CD4-positive, alpha-beta T cell treated with Interleukin-12 subunit alpha and Interleukin-12 subunit beta, for 1 hour (primary cell): ENCODE measurements at places on chromosomes 6 and 20.

- DNase-seq = no peak
Observed at GRCh38 chr6:151081656-151082055, 158.1 kb upstream of the AKAP12 start.

DNA sequence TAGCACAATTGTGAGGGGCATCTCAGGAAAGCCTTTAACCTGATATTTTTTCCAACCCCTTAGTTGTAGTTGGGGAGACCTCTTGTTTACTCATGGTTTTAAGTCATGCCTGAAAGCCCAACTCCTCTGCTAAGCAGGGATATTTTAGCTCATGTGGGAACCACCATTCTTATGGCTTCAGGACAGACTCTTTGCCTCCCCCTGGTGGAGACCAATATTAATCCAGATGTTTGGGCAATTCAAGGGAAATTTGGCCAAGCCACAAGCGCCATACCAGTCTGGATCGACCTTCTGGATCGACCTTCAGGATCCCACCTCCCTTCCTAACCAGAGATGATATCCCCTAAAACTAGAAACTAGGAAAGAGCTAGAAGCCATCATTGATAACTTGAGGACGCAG is 211.2 kb downstream of the C6orf118 start:
- no peak for DNase-seq

- DNase-seq = no peak
Observed at GRCh38 chr20:4717816-4718570, 3.7 kb upstream of the PRND start.

- DNase-seq = no peak
Observed at GRCh38 chr6:119395192-119395591, 45.6 kb upstream of the MAN1A1 start.

DNA sequence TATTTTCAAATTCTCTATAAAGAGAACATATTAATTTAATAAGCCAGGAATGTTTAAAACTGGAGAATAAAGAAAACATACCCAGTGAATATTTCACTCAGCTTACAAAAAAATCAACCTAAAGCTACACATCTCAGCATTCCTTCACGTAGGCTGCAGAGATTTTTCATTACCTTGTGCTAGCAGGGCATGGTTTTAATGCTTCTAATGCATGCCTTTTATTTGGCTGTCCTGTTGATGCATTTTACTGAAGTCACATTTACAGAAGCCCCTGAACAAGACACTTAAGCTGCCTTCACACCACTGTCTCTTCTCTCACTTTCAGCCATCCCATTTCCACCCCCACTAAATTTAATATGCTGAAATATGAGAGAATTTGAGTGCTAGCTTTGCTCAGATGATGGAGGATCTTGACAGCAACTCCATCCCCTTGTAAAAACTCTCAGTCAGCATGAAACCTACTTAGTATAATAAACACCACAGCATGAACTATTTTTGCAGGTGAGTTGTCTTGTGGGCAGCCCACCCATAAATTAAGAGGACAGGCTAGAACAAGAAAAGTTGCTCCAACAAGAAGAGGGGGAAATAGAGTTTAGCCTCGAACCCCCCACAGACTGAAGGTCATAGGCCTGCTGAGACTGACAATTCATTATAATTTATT is 159.4 kb downstream of the SIM1 start:
- no peak for DNase-seq

DNA sequence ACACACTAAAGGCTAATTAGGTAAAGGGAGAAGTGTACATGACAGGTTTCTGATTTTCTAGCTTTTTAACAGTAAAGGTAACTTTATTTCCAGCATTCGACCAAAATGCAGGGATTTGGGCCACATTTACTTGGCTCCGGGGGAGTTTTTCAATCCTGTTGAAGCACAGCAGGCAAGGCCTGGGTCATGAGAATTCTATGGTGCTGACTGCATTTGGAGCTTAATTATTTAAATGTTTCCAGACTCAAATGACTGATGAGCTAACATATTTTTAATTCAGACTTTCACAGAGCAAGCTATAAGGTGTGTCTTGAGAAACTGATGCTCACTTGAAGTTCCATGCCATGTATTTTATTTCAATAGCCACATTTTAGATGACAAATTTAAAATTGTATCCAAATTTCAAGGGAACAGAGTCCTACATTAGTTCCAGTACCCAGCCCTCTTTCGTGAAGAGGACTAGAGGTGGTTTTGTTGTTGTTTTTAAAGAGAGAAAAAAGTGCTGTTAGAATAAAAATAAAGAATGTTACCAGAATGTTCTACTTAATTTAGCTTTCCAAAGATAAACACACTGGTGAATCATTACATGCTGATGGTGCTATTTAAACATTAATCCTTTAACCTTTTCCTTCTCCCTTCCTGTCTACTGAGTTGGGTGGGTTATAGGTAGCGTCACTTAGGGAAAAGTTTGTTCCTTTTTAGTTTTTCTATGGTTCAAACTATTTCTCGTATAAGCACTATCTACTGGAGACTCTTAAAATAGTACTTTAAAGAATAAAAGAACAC is 82.3 kb upstream of the PHACTR2 start:
- DNase-seq = no peak

DNA sequence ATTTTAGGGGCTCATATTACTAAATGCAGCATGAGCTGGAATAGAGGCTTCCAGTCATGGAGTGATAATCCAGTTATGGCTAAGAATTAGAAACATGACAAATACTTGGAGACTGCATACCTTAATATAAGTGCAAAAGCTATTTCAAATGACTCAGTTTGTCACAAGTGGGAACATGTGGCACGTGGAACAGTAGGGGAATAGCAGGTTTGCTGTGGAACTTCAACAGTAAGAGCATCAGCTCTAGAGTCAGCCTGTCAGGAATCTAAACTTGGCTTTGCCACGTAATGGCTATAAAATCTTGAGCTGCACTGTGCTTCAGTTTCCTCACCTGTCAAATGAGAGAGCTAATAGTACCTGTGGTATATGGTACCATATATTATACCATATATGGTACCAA is 62.1 kb downstream of the HTR1B start:
- no peak for DNase-seq

DNA sequence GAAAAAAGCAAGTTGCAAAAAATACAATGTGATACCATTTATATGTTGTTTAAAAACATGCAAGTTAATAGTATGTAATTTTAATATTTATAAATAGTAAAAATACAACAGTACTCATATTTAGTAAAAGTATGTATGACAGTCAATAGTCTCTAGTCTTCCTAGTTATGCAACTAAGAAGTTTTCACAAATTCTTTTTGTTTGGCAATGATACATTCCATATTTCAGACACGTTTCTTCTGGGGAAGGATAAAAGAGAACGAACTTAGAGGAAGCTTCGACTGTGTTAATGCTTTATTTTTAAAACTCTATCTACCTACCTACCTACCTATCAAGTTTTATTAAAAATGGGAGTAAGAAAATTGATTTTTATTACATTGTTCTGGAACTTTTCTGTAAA is 77.7 kb downstream of the UBE3D start:
- DNase-seq = no peak

DNA sequence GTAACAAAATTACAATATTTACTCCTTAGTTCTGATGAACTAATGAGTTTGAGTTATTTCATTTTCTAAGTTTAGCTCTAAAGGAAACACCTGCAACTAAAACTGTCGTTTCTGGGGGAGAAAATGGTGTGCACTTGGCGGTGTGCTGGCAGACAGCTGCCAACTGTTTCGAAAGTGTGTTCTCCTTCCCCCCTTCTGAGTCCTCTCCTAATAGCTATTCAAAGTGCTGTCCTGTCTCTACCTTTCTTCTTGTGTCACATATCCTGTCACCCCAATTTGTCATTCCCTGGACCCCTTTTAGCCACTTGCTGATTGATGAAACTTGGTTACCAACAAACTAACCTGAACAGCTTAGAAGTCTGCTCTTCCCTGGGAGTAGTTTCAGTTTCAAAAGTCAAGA is 4.9 kb upstream of the UBE2J1 start:
- DNase-seq = peak; percentile 22
